ENCODE measurements at places on chromosomes 5 and 9.

- no peak for DNase-seq
Measured at GRCh38 chr5:129658801-129659200, 89.1 kb upstream of the MINAR2 start.

- DNase-seq = no peak
Measured at GRCh38 chr9:34686231-34686630, 4.8 kb downstream of the CCL19 start.

DNA sequence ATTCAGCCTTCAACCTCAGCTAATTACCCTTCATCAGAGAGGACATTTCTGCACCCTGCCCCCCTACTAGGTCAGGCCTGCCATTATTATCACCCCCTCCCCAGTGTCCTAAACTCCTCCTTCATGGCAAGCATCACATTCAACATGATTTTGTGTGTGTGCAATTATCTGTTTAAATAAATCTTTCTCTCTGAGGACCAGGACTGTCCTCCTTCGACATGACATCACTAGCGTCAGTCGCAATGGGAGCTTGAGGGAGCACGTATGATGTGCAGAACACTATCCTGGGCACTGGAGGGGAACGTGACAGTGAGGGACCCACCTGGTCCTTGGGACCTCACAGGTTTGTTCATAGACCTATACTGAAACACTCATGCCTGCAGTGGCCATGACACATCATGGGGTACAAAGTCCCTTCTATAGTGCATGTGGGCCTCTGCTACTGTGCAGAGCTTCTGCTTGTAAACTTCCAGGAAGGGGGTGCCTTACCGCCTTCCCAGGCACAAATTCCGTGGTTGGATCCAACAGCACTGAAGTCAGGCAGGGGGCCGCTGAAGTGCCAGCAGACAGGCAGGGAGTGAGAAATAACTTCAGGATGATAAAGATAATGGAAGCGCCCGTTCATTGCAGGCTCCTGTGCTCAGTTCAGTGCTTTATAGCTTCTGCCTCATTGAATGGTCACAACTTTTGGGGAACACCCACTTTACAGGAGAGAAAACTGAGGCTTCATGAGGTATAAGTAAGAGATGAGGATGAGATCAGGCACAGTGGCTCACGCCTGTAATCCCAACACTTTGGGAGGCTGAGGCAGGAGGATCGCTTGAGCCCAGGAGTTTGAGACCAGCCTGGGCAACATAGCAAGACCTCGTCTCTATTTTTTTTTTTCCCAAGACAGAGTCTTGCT, 36.0 kb upstream of the STXBP1 start:
- DNase-seq = no peak

DNA sequence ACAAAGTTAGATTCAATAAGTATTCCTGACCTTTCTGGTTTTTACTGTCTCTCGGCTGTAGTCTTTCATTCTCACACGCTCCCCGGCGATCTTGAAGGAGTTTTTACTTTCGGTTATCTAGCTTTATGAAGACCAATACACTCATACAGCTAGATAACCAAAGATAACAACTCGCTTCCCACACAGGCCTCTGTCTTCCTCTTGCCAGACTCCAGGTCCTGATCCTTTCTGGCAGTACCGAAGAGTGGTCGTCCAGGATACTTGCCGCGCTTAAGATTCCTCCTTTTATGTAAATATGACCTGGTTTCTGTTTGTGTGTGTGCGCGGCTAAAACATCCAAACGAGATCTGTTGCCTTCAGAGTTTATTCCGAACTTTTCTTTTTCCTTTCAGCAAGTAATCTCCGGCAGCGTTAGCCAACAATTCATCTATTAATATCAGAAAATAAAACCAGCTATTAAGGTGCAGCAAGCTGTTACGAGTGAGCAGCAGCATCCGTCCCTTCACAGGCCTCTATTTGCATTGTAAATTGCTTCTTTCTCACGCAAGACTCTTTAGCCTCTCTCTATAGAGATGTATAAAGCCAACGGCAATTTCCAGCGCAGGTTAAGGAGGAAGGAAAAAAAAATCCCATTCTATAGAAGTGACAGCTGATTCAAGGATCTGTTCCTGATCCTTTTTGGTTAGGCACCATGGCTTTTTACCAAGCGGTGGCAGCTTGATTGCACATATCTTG, 216.1 kb downstream of the MEF2C start:
- peak; percentile 35 for DNase-seq

- DNase-seq = peak; percentile 71
Measured at GRCh38 chr5:175288048-175288621, 155.8 kb downstream of the DRD1 start.

DNA sequence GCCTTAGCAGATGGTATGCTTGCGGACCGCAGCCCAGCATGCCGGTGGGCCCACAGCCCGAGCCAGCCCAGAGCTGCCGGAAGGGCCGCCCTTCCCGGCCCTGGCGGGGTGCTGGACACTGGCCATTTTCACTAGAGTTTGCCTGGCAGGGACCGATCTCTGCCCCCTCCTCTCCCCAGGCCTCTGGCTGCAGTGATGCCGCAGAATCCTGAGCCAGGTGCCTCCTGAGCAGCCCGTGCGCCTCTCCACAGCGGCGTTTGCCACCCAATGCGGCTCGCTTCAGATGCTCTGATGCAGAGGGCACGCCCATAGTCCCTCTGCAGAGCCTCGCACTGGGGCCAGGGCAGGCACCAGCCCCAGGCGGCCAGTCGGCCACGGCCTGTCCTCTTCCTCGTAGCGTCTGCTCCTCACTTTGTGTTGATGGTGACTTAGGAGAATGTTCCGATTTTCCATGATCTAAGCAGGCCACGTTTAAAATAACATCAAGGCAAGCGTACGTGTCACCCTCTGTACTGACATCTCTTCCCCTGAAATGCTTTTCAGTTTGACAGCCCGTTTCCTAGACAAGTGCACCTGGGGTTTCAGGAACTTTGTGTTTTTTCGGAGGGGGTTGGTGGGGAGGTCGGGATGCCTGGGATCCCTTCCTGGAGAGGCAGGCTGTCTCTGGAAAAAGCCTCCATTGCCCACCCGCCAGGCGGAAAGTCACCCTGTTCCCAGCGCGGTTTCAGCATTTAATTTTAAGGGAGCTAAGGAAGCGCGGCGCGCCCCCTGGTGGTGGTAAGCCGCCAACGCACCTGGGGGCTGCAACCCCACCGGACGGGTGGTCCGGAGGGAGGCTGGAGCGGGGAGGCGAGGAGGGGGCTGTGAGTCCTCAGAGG, 29.8 kb upstream of the HMCN2 start:
- DNase-seq = no peak

DNA sequence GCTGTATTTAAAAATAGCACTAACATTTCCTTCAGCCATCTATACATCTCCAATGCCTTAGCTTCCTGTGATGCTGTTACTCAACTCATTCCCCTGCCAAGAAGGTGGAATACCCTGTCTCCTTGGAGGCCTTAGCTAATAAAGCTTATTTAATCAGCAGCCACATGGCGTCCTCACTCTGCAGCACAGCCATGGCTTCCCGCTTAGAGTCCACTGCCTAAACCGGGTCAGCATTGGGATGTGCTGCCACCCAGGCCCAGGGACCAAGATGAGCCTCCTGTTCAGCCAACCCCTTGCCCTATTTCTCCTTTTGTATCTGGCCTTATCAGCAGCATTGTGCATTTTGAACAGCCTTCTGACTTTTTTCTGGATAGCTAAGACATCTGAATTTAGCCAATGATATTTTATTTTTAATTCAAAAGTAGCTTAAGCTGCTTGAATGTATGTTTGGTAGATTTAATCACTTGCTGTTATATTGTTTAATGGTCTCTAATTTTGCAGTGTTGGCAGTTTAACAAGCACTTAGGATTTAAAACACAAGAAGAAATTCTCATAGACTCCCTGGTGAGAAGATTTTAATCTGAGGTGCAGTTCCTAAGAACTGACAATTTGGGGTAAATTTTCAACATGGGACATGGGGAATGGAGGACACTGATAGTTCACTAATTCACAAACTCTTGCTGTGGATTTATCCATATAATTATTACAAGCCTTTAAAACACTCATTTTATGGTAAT, 113.0 kb downstream of the RPS23 start:
- peak; percentile 84 for DNase-seq

GRCh38 chr5:60163762-60164161, 270.2 kb upstream of the PDE4D start:
- no peak for DNase-seq

DNA sequence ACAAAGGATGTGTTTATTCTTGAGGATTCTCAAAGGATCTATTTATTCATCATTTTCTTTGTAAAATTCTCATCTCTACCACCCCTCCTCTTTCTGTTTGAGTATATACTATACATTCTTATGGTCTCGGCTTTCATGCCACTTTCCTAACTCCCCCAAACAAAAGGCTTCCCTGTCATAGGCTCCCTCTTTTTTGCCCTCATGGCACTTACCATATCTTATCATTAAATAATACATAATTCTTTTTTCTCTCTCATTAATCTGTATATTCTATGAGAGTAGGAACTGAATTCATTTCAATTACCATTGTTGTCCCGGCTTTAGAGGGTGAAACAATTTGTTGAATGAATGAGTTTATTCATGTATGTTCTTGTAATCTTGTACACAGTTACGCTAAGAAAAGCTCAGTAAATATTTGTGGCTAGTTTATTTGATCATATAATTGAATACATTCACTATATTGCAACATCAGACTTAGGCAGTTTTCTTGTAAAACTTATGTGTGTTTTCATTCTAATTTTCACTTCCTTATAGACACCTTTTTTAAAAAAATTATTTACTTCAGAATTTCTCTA, 254.6 kb downstream of the EDIL3 start:
- DNase-seq = no peak

DNA sequence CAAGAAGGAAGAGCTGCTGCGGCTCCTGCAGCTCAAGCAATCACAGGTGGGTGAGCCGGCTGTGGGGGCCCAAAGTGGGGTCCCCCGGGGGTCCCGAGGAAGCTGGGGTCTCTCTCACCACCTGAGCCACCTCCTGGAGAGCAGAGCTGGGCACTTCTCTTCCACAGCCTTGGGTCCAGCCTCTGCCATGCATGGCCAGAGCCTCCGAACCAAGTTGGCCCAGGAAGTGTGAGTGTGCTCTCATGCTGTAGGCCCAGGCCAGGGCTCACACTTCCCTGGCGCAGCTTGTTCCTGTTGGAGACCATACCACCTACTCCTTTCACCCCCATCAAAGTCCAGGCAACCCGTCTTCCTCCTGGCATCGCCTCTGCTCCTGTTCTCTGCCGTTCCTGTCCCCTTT, 19.7 kb downstream of the HMCN2 start:
- DNase-seq = no peak

DNA sequence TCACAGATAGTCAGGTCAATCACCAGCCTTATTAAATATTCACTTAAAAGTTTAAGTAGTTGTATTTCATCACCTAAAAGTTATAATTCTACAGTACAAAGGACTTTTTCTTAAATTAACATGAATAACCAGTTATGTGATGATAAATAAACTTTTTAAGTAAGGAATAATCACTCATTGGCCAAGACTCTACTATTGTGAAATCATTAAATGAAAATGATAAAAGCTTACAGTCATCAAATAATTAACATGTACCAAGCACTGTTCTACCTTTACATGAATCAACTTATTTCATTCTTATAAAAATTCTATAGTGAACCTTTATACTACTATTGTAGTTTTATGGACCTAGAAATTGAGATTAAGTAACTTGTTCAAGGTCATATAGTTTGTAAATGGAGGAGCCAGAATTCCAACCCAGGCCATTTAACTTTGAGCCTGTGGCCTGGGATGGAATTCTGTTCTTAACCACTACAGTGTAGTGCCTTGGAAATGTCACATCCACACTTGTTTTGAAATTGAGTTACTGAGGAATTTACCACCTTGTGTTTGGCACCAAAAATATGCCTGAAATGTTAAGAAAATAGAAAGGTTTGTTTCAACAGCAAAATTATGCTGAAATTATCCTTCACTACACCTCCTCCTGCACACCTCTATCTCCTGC, 32.8 kb upstream of the MSANTD3 start:
- no peak for DNase-seq

DNA sequence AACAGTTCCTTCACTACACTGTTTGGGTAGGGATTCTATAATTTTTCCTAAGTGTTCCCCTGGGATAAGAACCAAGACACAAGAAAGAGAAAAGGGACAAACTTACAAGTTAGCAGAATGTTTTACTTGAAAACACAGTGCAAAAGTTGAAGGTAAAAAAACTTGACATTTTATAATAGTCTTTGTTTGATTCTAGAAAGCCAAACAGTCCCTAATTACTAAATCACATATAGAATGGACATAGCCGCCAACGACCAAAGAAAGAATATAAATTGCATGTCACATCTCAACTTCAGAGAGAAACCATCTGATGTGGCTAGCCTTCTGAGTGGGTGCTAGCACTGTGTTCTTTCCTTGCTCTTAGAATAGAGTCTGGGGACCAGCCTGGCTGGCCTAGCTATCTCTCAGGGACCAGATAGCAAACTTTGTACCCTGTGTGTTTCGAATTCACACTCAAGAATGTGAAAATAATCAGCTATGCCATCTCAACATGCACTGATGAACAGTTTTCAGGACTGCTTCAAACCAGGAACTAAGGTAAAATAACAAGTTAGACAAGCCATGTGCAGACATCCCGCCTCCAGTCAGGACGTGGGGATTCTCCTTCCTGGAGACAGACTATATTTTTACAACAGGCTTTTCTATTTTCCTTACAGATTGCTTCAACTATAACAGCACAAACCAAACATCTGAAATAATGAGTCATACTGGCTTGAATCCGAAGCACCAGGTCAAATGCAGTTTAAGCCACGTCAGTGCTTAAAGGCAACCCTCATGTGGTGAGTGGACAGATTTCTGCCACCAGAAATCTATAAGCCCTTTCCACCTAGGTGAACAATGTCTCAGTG, 53.7 kb downstream of the LHFPL2 start:
- DNase-seq = peak; percentile 95

DNA sequence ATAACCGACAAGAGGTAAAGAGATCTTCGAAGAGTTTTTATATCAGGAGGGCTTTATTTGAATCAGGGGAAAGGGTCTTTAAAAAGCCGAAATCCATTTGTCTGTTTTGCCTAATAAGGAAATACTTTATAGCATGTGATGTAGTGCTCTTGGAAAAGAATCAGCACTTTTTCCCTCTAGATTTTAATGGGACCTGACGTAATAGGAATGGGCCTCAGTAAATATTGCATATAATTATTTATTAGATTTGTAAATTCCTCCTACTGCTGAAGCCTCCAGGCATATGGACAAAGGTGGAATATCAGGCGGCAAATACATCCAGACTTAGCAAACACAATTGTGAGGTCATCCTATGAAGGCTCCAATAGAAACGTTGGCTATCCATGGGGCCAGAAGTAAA, 50.9 kb downstream of the ACTBL2 start:
- DNase-seq = no peak

DNA sequence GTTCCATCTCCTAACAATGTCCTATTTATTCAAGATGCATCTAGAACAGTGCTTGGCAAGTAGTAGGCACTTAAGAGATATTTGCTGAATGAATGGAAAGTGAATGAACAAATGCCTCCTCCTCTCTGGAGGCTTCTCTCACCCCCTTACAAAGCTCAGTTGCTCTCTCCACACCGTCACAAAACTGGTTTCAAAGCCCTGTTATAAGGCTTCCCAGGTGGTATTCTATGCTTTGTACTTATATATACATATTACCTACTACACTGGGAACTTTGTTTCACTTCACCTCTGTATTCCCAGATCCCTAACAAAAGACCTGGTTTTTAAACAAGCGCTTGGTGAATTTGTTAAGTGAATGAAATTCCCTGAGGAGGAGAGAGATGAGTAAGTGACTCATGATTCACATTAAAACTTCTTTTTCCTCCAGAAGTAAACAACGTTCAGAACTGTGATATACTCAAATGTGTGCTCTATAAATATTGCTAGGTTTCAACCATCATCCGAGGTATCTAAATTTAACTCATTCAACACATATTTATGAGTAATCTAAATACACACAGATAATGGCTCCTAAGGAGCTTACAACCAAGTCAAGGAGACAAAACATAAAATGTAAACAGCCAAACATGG, 36.0 kb downstream of the DENND1A start:
- DNase-seq = no peak

Data from H4 (cell line).